ENCODE measurements at places on chromosomes 6 and 20.

DNA sequence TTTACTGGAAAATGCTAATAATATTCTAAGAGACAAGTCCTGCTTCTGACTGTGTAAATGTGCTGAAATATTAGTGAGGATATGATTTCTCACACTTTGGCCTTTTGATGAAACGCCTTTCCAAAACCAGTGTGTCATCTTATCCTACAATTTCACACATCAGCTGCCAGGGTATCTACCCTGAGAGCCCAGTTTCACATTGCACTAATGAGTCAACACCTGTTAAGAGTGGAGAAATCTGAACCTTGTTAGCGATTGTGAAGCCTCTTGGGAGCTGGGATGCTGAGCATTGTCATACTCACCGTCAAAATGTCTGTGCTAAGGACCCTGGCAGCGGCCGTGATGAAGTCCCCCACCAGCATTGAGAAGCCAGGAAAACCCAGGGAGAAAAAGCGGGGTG, 166.0 kb downstream of the RALGAPA2 start:
- no peak for DNase-seq

GRCh38 chr20:16349523-16350260, 223.6 kb downstream of the KIF16B start:
- DNase-seq: no peak

DNA sequence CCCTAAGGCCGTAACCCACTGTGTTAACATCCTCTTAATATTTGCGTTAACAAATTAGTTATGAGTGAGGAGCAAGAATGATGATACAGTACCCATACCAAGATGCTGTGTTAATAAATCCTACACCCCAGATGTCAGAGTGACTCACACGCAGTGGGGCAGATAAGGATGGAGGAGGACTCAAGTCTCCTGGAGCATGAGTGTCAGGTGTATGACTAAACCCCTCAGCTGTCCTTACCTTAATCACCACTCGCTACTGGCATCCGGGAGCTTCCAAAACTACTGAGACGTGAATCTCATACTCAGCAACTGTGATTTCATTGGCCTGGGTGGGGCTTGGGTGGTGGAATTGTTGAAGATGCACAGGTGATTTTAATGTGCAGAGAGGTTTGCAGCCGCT, 131.3 kb upstream of the MTHFD1L start:
- no peak for DNase-seq

GRCh38 chr20:31566658-31567379, 38.3 kb upstream of the ID1 start:
- peak; percentile 49 for DNase-seq

DNA sequence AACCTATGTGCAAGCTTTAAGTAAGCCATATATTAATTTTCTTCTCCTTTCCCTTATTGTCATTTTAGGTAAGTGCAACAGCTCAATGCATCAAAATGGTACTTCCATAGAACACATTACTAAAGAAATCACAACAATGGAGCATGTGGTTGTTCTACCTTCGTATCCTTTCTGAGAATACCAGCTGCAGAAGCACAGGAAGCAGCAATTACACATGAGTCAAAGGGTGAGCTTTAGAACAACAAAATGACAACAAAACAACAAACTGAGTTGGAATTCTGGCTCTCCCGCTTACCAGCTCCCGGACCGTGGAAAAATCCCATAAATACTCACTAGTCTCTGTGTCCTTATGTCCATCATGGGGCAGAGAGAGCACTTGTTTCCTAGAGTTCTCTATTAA, 108.9 kb downstream of the BCAS1 start:
- DNase-seq: no peak

GRCh38 chr20:38434301-38434741, 807 bp downstream of the SNHG17 start:
- peak; percentile 19 for DNase-seq

DNA sequence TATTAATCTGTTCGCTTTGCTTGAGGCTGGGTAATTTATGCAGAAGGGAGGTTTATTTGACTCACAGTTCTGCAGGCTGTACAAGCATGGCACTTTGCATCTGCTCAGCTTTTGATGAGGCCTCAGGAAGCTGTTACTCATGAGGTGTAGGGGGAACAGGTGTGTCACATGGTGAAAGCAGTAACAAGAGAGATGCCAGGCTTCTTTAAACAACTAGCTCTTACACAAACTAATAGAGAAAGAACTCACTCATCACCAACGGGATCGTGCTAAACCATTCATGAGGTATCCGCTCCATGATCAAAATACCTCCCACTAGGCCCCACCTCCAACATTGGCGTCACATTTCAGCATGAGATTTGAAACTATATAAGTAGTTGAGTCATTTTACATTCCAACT, 34.4 kb upstream of the GCLC start:
- no peak for DNase-seq

DNA sequence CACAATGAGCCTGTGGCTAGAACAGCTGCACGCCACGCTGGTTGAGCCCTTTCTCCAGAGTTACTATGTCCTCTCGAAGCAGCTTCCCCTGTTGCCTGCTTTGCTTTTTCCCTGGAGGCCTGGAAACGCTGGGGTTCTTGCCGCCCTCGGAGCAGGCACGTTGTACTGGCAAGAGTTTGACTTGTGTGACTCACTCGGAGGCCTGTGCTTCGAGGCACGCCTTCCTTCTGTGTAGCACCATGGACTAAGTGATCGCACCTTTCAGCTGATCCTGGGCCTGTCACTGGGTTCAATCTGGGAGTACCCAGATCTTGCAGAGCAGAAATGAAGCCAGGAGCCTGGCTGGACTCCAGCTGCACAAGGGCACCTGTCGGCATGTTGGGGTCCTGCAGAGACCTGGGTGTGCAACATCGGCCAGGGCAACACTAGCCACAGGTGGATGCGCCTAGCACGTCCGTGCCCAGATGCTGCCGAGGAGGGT, 5.2 kb downstream of the INSM1 start:
- DNase-seq: no peak

DNA sequence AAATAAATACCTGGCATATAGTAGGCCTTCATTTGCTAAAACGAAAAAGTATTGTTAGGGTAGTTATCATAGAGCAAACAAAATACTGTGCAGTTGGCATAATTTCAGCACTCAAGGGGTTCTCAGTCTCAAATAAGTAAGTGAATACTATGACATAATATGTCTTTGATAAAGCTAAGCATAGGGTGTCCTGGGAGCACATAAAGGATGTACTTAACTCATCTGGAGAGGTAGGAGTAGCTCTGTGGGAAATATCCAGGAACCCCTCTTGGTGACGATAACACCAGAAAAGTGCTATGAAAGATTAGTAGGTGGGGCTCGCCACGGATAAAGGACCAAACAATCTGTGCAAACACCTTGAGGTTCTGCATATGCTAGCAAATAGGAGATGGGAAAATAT, 23.2 kb downstream of the VNN1 start:
- no peak for DNase-seq

GRCh38 chr6:139920027-139920775, 545.8 kb upstream of the CITED2 start:
- no peak for DNase-seq

DNA sequence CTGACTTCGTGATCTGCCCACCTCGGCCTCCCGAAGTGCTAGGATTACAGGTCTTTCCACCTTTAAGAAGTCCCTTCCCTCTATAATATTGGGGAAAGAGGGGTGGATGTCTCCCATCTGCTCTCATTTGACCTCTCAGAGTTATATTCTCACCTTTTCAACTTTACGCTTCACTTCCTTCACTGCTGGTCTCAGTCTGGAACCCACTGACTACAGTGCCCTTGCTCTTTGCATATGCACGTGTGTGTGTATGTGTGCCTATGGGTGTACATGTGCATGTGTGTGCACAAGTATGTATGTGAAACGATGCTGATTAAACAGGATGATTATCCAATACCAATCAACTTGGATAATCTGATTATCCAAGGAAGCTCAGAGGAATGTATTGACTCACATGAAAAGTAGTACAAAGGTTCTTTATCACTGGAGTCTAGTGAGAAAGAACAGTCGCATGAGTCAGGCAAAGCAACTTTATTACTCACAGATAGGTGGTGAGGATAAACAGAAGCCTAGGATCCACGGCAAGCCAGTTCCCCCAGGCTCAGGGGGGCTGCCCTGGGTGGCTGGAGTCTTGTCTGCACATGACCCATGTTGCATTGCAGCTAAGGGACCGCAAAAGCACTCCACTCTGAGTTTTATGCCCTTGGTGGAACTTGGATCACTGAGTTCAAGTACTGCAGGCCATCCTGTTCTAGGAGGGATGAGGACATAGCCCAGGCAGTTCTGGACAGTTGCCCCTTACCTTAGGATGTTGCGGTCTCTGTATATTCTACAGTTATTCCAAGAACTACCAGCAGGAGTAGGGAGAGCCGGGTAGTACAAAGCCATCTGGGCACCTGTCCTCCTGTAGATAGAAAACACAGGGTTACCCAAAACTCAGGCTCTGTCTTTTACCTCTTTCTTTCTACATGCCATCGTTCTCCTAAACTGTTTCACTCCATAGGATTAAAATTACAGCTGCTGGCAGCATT, 50.9 kb downstream of the SNRNP48 start:
- no peak for DNase-seq

DNA sequence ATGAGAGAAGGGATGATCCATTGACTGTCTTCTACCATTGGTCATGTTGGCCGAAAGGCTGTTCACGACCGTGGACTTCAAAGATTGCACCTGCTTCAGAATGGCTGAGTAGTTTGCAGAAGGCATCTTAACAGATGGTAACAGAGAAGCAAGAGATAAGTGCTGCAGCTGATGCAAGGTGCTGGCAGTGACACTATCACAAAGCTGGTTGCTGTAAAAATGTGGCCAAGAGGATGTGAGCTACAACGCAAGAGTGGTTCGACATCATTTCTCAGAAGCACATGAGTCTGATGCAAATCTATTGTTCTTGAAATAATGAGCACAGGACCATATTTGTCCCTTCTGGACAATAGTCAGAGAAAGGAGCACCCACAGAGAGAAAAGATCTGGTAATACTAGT, 27.0 kb upstream of the ANKEF1 start:
- DNase-seq: no peak

- DNase-seq: no peak
These were observed 15.6 kb downstream of the RMND1 start for GRCh38 chr6:151436300-151436699.

DNA sequence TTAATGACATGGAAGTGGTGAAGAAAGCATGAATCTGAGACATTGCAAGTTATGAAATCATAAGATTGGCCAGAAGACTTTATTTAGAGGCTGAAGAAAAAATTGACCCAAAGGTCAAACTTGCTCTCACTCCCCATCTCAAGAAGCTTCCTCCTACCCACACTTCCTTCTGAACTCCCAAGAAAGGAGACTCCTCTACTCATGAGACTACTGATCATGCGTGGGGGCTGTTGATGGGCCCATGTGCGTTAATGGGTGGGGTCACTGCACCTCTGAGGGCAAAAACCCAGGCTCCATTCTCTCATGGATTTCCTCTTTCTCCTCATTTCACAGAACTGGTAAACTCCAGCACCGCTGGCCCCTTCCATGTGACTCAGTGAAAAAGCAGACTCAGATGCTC, 470.6 kb upstream of the ARID1B start:
- no peak for DNase-seq

- no peak for DNase-seq
These were observed 20.2 kb upstream of the NAA20 start for GRCh38 chr20:19996917-19997316.

- no peak for DNase-seq
These were observed 40.7 kb downstream of the PLCB4 start for GRCh38 chr20:9109566-9109965.
